ENCODE measurements at places on chromosomes 12 and 14.

GRCh38 chr12:112126911-112127310, 1.6 kb downstream of the TRAFD1 start:
- DNase-seq = no peak

DNA sequence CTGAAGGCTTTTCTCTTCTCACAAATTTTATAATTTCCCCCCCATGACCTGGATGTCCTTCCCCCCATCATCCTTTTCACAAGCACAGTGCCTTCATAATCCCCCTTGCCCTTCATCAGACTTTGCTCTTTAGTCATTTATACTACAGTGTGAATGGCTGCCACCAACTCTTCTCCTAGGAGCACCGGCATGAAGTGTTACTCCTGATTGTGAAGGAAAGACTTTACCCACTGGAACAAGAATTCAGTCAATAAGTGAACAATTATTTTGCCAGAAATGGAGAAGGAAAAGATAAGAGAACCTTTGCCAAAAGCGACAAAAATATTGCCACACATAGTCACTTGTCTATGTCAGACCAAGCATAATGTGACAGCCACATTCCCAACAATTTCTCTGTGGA, 5.0 kb downstream of the SERPINA9 start:
- no peak for DNase-seq

DNA sequence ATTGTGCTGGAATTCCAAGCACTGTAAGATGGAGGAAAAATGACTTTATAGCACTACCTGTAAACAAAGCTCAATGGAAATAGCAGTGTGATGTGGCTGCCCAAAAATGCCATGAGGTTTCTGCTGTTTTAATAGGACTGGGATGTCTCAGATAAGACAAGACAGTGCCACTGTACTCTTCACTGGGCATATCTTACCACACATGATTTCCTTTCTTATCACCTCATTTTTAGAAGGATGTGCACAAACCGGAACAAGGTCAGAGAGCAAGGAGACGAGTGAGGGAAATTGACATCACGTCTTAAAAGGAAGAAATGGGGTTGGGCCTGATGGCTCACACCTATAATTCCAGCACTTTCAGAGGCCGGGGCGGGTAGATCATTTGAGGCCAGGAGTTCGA, 38.4 kb upstream of the FGD4 start:
- DNase-seq = no peak

DNA sequence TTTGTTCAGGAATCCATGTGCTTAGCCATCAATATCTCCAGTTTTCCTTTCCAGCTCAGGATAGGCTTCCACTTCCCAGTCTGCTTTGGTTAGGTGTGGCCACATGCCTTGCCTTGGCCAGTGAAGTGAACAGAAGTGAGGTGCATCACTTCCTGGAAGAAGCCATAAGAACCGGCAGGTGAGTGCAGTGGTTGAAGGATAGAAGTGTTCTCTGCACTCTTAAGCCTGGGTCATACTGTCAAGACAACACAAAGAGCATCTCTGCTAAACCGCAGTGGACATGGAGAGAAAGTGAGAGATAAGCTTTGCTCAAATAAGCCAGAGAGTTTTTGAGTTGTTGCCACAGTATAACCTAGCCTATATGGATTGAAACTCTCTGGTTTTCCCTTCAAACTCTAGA, 11.4 kb downstream of the GNG2 start:
- DNase-seq = no peak

DNA sequence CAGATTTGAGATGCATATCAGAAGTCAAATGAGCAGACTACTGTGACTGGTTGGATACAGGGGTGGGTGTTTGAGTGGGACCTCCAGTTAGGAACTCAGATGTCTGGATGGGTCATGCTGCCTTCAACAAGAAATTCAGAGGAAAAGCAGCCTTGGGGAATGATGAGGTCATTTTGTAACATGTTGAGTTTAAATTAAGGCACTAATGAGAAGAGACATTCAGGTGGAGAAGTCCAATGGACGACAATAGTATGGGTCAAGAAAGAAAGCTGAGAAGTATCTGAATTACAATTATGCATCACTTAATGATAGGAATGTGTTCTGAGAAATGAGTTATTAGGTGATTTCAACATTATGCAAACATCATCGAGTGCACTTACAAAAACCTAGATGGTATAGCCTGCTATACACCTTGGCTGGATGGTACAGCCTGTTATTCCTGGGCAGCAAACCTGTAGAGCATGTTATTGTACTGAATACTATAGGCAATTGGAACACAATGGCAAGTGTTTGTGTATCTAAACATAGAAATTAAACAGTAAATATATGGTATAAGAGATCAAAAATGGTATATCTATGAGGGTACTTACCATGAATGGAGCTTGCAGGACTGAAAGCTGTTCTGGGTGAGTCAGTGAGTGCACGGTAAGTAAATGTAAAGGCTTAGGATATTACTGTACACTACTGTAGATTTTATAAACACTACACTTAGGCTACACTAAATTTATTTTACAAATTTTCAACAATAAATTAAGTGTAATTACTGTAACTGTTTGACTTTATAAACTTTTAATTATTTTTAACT, 414.7 kb downstream of the RAD51B start:
- DNase-seq = no peak

DNA sequence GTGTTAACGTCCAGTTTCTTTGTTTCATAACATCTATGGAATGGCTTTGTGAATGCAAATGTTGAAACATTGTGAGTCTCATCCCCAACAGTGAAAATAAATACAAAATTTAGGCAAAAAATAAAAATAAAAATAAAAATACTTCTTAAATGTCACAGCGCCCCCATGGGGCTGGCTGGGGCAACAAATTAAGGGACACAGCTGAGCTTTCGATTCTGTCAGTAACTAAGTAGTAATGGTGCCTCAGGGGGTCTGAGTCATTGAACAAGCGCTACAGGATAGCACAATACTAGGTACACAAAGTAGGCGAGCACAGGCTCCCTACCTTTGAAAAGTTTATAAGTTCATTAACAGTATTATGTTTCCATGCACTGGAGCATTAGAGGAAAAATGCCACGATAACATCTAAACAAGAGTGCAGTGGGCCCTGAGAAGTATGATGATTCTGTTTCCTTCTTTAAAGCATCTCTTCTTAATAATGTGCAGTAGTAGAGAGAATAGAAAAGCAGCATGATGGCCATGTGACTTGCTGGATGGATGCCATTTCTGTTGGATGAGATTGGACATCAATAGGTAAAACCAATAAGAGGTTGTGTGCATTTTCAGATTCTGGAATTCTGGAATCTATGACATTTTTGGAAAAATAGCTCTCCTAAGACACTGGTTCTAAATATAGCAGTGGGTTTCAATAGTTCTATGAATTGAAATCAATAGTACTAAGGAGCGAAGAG, 667.2 kb downstream of the DIO2 start:
- peak; percentile 58 for DNase-seq

GRCh38 chr14:79383031-79383430, 828.3 kb downstream of the DIO2 start:
- DNase-seq = no peak

- DNase-seq = no peak
Observed at GRCh38 chr12:94401326-94401725, 58.3 kb downstream of the CEP83 start.

DNA sequence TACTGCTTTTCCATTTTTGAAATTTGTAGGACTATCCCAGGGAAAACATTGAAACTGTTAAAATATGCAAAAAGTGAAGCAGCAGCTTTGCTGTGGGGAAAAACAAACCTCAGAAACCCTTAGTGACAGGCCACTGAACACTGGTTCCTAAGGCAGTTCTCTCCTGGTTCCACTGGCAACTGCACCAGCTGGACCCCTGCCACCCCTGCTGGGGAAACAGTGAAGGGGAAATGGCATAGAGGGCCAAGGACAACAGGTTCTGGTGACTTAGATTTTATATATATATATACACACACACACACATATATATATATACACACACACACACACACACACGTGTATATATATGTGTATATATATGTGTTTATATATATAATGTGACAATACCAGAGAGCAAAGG, 16.2 kb upstream of the KRT7 start:
- no peak for DNase-seq

- no peak for DNase-seq
Observed at GRCh38 chr12:24815114-24815423, 133.8 kb downstream of the BCAT1 start.

GRCh38 chr14:44404036-44404435, 103.0 kb downstream of the FSCB start:
- peak; percentile 16 for DNase-seq

DNA sequence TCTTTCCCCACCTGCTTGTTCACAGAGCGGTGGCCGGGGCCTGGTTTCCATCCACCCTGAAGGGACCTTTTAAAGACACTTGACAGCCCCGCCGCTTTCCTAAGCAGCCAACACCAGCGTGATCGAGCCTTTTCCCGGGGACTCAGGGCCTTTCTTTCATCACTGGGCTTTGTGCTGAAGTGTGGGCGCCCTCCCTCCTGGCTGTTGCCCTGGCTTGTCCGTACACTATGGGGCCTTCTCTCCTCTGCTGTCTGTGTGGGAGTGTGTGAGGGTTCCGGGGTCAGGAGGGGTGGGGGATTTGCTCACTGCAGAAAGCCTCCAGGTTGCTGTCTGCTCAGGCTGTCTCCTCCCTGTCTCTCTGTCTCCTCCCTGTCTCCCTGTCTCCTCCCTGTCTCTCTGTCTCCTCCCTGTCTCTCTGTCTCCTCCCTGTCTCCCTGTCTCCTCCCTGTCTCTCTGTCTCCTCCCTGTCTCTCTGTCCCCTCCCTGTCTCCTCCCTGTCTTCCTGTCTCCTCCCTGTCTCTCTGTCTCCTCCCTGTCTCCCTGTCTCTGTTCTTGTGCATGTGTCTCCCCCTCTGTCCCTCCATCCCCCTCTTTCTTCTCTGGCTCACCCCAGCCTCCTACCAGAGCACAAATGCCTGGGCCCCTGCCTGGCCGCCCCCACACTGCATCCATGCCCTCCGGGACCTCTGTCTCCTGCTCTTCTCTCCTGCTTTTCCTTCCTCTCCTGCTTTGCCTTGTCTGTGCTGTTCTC, 64.7 kb downstream of the CCDC92 start:
- DNase-seq = no peak

GRCh38 chr12:56387152-56387736, 24.6 kb upstream of the APOF start:
- DNase-seq = no peak

DNA sequence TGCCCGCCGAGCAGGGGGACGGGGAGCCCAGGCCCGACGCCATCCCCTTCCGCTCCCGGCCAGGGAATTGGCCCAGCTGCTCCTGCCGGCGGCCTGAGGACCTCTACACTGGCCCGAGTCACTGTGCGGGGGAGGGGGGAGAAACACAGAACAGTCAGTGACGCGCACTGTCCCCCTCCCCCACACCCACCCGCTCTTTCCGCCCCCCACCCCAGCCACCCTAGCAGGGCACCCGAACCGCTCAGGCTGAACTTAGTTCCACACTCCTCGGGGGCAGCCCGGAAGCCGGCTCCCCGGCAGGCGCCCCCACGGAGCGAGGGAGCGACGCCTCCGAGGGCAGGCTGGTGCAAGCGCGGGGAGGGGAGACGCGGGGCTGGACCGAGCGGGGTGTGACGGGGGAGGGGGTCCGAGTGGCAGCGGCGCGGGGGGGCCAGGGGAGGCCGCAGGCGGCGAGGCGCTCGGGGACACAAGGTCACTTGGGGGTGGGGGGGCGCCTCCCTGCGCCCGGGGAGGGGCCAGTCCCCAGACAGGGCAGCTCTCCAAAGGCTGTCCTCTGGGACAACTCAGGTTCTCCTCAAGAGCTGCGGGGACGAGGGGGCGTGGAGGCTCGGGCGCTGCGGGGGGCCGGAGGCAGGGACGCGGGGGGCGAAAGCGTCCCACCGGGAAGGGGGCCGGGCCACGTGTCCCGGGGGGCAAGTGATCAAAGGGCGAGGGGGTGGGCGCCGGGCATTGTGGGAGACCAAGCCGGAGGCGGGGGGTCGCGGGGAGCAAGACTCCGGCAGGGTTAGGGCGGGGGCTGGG, 648 bp downstream of the CHD4 start:
- no peak for DNase-seq

DNA sequence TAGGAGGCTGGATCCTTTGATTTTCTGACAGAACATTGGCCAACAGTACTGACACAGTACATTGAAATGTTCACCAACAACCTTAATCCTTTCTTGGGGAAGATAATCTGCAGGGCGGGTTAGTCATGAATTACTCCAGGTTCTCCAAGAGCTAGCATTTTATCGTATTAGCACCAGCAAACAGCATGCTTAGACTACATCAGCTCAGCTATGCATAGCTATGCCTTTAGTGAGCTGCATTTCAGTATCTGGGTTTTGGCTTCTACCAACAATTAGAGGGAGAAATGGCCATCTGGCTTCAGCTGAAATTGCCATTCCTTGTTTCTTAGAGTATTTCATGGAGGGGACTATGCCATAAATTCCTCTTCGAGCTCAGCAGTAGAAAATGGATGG, 33.8 kb downstream of the SAMD4A start:
- DNase-seq = peak; percentile 31

DNA sequence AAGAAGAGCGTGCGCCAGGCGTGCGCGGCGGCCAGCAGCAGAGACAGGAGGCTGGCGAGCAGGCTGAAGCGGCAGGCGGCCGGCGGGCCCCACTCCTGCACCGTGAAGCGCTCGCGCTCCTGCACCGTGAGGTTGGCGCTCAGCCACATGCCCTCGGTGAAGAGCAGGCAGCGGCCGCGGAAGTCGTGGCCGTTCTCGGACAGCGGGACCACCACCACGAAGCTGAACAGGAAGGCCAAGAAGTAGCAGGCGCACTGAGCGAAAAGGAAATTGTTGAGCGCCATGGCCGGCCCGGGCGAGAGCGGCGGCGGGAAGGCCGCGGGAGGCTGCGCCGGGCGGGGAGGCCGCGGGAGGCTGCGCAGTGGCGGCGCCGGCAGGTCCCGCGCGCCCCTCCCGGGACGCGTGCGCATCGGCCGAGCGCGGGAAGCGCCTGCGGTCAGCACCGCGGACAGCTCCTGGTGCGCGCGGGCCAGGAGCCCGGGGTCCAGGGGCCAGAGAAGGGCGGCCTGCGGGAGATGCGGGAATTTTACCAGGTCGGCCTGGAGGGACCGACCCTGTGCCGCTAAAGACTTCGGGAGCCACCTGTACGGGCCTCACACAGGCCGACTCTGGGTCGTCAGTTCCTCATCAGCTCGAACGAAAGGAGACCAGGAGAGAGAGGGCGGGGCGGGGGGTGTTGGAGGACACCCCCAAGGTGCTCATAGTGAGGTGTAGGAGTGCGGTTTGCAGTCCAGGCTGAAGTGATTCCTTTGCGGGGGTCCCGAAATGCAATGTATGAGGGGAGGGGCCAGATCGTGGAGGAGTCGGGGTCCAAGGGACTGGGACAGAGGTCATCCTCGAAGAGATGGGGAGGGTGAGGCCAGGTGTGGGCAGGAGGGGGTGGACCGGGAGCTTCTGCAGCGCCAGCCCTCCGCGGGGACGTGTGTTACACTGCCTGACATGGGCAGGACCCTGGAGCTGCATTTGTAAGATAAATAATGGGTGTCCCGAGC, at the start of gene TMEM179:
TMEM179 (minus strand) TSS at position 315 of the 992 bp plus-strand sequence; CDS start at position 284, 31 bp downstream.
- no peak for DNase-seq

- no peak for DNase-seq
Observed at GRCh38 chr14:32710231-32710671, 228.4 kb upstream of the NPAS3 start.

- peak; percentile 33 for DNase-seq
Observed at GRCh38 chr12:94172031-94172430, 23.7 kb downstream of the PLXNC1 start.

GRCh38 chr12:84785281-84785680, 127.3 kb downstream of the SLC6A15 start:
- no peak for DNase-seq

GRCh38 chr12:2378835-2379330, 326.1 kb downstream of the CACNA1C start:
- DNase-seq = no peak
